ENCODE measurements at places on chromosomes 7 and 10.
A peak's percentile ranks its signal among the peaks of the same experiment; 100 is the strongest.

DNA sequence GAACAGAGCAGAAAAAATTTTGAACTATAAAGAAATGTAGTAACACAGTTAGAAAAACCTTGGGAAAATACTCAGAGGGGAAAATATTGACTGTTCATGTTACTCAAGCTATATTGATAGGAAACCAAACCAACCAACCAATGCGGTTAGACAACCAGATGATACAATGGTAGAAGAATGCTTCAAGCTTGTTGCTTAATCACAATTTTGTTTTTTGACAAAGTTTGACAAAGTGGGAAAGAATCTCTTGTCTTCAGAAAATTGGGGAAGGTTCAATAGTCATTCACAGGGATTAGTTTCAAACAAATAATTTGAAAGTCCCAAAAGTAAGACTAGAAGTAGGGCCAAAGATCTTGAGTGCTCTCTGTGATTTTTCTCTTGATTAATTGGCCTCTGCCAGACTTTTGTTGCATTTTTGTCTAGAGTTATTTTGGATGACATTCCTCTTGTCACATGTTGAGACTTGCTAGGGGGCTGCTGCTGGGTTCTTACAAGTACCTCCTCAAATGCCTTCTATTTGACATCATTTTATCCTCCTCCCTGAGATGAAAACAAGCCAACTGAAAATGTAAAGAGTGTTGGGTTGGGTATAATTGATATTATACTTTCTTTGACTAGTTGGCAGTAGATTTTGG is 233.1 kb upstream of the PHYHIPL start:
- no peak for DNase-seq

DNA sequence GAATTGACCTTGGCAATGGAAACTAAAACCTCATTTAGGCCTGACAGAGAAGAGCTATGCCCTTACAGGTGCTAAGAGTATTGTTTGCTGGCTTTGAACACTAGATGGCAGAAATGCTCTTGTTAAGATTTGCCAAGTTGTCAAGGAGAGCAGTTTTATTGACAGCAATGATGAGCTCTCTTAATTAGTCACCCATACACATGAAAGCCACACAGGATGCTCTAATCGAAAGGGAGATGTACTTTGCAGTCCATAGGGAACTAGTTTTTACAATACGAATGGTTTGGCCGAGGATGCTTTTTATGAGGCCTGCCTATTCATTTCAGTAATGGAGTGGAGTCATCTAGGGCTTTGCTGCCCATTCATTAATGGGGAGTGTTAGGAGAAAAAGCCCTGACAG is 45.4 kb upstream of the MBL2 start:
- DNase-seq: no peak

DNA sequence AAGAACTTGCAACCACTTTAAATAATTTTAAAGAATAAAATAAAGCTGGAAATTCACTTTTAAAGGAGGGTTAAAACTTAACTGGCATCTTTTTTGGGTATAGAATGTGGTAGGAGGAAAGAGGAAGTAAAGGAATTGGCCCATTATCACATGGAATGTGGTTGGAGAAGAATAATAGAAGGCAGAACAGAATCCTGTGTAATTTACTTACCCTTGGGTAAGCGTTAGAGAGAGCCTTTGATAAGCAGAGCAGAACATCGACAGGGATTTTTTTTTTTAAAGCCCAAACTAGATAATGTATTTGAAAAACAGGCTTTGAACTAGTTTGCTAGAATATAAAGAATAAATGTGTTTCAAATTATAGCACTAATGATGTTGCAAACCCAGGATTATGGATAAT is 199.8 kb upstream of the KIAA1217 start:
- DNase-seq: no peak

- no peak for DNase-seq
Measured at GRCh38 chr7:138602451-138602850, 98.7 kb downstream of the SVOPL start.

DNA sequence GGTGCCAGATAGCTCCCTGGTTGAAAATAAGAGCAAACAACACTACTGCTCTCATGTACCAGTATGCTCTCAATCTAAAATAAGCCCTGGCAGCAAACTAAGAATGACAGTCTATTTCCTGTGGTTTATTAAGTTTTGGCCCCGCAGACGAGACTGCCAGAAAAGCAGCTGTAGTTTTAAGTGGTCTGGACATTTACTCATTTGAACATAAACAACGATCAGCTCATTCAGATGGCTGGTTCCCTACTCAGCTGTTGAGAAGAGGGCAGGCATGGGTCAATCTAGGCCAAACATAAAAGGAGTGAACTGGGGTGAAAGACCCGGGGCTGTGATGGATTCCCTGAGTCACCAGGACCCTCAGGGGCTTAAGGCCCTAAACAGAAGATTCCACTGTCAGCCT is 4.5 kb downstream of the TRIL start:
- DNase-seq: no peak

GRCh38 chr10:69736886-69737641 is 64.6 kb upstream of the COL13A1 start:
- no peak for DNase-seq

- no peak for DNase-seq
Measured at GRCh38 chr7:114942446-114943175, 20.7 kb downstream of the MDFIC start.

- DNase-seq: no peak
Measured at GRCh38 chr10:18400906-18401245, 250.5 kb downstream of the NSUN6 start.

GRCh38 chr7:2452074-2452507 is 24.1 kb downstream of the GRIFIN start:
- DNase-seq: no peak

DNA sequence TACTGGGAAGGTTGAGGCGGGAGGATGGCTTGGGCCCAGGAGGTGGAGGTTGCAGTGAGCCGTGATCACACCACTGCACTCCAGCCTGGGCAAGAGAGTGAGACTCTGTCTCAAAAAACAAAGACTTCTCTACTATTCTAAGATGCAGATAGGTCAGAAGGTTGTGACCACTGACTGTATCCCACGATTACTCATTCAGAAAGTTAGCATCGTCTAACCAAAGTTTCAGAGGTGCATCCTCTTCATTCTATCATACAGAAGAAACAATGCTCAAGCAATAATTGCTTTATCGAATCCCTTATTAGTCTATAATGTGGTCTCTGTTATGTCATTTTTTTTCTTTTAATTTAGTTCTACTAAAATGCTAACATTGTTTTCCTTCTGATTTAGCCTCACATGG is 348.7 kb upstream of the LRGUK start:
- no peak for DNase-seq

GRCh38 chr10:132919374-132920100 is 22.8 kb downstream of the CFAP46 start:
- DNase-seq: no peak

DNA sequence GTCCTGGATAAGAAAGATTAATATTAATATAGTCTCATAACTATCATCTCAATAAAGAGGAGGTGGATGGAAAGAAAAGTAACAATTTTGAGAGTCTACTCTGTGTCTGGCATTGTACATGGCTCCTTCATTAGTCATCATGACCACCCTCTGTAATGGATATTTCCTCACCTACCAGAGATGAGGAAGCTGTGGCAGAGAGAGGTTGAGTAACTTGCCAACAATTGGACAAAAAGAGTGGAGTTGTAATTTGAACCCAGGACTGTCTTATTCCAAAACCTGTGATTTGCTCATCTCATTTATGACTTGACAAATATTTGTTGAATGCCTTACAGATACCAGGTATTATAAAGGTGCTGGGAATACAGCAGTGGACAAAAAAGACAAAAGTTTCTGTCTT is 2.1 kb upstream of the IDE start:
- no peak for DNase-seq

DNA sequence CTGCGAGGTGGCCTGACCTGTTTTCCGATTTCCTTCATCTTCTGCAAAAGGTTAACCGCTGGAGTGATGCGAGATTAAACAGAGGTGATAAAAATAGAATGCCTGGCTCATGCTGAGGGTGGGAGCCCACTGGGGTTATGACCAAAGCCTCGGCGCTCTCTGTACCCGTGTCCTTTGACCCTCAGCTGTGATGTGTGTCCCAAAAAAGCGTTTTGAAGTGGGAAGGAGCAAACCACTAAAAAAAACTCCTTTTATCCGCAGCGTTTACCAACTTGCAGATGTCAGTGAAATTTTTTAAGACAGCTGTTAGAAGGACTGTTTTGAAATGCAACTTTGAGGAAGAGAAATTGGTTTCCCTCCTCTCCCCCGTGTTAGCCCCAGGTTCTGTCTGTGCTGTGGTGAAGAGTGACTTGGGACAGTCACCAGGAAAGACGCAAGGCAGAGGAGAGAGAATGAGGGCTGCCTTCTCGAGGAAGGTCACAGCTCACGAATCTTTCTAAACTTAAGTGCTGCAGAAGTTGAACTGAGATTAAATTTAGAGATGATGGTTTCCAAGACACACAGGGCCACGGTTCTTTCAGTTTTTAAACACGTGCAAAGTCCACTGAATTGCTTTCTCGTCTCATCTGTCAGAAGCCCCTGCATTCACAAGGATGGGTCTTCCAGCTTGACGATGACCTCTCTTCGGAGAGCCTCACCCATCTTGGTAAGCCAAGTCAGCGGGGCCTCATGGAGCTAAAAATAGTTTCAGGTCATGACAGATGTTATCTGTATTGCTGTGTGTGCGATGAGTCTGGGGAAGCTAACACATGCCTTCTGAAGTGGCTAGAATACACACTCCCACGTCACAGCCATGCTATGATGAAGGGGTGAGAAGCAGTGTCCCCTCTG is 27.6 kb downstream of the AMZ1 start:
- DNase-seq: no peak

- no peak for DNase-seq
Measured at GRCh38 chr7:136086712-136087111, 109.6 kb upstream of the MTPN start.

DNA sequence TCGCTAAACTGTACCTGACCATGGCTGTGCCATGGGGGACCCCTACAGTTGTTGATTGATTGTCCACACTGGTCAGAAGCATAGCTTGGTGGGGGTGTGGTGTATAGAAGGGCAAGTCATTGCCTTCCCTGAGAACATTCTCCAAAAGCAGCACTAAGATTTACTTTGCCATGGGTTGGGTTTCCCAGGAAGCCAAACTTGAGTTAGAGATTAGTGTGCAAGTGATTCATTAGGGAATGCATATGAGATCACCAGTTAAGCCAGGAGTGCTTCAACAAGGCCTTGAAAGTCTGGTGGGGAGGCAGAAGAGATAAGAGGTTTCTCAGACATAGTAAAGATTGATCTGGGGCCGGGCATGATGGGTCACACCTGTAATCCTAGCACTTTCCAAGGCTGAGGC is 21.4 kb upstream of the TPST1 start:
- no peak for DNase-seq

DNA sequence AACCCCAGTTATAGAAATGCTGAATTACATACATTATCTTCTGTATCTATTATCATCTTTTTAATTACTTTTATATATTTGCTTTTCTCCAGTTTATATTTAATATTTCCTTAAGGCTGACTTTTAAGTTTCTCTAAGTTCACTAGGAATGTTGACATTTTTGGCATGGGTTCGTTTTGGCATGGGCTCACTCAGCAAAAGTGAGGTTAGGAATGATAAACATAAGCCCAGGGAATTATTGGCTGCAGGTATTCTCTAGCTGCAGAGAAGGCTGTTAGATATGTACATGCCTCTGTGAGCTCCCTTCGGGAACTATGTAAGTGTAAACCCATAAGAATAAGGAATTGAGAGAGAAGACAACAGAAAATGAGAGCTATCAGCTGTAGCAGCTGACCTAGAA is 63.6 kb upstream of the RAB18 start:
- DNase-seq: no peak

- peak; percentile 11 for DNase-seq
Measured at GRCh38 chr7:87058744-87059524, 520 bp downstream of the ELAPOR2 start.

DNA sequence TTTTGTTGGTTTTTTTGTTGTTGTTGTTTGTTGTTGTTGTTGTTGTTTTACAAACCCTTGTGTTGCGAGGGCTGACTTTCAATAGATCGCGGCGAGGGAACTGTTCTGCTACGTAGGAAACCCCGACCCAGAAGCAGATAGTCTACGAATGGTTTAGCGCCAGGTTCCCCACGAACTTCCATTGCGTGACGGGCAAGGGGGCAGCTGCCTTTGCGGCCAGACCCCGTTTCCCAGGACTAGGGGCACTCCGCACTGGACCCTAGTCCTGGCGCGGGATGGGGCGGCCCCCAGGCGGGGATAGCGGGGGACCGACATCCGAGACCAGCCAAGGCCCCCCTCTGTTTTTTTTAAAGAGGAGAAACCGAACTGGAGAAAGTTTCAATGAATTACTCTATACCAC is 119.6 kb downstream of the LRRTM3 start:
- DNase-seq: no peak

DNA sequence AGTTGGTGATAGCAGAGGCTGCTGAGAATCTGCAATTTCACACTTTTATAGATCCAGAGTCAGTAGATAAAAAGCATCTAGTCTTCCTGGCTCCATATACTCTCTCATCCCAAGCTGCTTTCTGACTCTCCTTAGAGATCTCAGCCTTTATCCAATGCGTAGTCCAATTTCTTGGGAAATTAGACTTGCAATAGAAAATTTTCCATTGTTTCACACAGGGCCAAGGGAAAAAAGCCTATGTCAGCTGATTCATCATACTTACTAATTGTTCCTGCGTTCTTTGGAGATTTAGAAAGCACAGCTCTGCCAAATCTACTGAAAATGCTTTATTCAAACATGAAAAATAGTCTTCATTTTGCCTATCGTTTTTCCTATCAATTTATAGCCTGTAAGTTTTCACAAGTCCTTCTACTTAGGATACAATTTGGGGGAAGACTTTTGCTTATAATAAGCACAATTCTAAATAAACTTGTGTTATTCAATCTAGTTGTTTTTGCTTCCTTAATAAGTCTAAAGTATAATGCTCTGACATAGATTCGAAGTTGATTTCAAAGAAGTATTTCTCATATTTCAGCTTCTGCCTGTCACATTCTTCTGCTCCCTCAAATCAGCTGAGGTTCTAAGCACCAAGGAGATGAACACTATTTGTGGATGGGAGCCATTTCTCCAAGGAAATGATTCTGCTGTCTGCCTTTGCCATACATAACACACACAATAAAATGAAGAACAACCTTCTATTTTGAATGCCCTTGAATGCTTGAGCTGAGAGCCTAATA is 165.4 kb downstream of the ADAM12 start:
- DNase-seq: no peak

- DNase-seq: no peak
Measured at GRCh38 chr7:99926321-99926720, 3.1 kb downstream of the GJC3 start.

GRCh38 chr10:84076540-84077195 is 62.6 kb upstream of the GHITM start:
- no peak for DNase-seq

GRCh38 chr10:103448746-103449145 is 3.4 kb downstream of the CALHM2 start:
- no peak for DNase-seq

GRCh38 chr7:50792342-50793119 is 9.8 kb upstream of the GRB10 start:
- no peak for DNase-seq

- no peak for DNase-seq
Measured at GRCh38 chr10:112811741-112812551, 138.1 kb upstream of the TCF7L2 start.

- no peak for DNase-seq
Measured at GRCh38 chr7:44964831-44965440, 13.9 kb downstream of the MYO1G start.

Measured in stimulated activated CD8-positive, alpha-beta memory T cell treated with anti-CD3 and anti-CD28 coated beads, Interleukin-2, amount 100 ng/mL, for 48 hours (primary cell).